HEK293T (cell line): ENCODE measurements at places on chromosomes 6 and 20.

DNA sequence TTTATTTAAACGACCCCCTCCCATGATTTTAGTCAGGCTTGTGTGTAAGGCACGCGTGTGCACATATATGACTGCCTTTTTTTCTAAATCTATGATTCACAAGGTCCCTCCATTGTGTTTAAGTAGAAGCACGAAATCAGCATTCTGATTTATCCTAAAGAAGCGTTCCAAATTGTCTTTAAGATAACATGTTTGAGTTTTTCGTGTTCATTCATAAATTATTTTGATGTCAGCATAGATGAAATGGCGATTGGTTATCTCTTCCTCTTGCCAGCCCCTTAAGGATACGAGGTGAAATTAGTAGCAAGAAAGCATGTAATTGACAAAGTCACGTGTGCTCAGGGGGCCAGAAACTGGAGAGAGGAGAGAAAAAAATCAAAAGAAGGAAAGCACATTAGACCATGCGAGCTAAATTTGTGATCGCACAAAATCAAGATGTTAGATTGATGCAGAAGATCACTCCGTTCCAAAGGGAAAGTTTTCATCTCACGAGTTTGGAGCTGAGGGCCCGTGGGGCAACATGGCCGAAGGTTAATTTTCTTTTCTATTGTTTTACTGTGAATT is at the start of gene LIN28B:
Gene LIN28B, plus strand, starts transcription at position 377 of the 564 bp plus-strand sequence. Its CDS starts 144 bp downstream, at position 521.
- DNase-seq, result peak; percentile 50

DNA sequence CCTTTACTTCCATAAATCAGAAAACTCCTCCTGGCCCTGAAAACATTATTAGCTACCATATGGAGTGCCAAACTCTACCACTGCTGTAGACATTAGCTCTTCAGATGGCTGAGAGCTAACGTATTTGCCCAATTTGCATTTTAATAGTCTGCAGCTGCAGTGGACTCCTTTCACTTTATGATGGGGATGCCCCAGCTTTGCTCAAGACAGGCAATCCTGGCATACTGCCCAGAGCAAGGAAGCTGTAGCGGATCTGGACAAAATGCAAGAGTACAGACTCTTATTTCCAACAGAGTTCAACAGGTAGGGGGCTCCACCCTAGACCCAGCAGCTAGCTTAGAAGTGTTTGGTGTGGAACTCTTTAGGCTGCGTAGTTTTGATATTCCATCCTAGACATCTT is 246.7 kb downstream of the FOXC1 start:
- no peak for DNase-seq

DNA sequence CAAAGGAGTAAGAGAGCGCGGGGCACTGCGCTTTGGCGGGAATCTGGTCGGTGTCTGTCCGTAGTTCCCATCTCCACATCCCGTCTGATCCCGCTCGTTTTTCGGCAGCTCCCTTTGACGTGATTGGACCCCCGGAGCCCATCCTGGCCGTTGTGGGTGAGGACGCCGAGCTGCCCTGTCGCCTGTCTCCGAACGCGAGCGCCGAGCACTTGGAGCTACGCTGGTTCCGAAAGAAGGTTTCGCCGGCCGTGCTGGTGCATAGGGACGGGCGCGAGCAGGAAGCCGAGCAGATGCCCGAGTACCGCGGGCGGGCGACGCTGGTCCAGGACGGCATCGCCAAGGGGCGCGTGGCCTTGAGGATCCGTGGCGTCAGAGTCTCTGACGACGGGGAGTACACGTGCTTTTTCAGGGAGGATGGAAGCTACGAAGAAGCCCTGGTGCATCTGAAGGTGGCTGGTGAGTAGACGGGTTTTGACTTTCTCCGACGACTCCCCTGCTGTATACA is 1.4 kb downstream of the BTN1A1 start:
- DNase-seq, result no peak

- DNase-seq, result peak; percentile 77
These were observed 78.4 kb downstream of the GMPR start for GRCh38 chr6:16316741-16317251.

DNA sequence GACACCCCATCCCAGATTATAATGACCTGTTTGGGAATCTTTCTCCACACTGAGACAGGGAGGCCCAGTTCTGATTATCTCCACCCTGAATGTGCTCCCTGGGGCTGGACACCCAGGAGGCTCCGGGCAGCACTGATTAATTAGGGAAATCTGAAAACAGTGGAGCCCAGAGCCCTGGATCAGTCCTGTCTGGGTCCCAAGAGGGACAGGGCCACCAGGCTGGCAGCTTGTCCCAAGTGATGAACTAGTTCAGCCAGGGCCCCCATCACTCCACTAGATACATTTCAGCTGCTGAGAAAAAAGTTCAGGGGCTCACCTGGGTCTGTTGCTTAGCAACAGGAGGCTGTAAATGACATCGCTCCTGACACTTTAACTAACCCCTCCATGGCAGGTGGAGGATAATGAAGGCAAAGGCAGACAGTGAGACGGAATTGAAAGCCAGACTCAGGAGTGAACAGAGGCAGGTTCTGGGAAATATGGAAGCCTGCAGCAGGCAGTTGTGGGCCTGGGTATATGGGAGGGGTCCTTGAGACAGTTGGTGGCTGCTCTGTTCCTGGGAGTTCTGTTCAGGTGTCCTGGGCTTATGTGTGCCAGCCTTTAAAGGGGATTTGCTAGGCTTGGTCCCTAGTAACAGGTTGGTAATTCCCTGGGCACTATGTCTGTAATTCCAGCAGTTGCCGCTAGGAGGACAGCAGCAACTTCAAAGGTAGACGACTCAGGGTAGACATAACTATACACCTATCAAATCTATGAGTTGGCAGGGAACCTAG is 78.3 kb upstream of the CTNNBL1 start:
- DNase-seq, result peak; percentile 64

DNA sequence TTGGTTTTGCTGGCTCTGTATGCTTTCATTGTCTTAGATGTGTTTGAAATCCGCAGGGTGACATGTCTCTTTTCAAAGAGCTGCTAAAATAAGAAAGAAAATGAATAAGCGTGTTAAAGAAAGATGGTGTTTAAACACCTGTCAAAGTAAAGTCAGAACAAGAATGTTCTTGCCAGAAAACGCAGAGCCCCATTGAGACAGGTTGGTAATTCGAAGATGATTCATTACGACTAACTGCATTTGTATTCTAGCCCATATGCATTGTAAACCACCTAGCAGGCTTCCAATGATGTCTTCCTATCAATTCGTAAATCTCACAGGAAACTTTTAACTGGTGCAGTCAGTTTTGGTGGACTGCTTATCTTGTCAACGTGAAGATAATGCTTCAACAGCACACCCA is 16.8 kb downstream of the PHACTR2 start:
- no peak for DNase-seq

DNA sequence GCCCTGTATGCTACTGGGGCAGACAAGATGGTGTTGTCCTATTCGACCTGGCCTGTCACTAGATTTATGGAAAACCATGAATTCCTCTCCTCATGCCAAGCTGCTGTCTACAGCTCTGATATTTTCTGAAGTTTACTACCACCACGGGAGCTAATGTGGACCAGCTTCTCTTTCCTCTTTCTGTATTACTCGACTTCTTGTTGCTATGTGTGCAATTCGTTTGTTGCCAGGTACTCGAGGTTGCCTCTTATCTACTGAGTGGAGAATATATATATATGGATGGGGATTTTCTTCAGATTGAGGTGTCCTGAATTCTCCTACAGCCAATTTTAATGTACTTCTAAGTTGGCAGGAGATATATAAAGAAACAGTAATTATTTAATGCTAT is 34.7 kb downstream of the MAN1A1 start:
- no peak for DNase-seq

DNA sequence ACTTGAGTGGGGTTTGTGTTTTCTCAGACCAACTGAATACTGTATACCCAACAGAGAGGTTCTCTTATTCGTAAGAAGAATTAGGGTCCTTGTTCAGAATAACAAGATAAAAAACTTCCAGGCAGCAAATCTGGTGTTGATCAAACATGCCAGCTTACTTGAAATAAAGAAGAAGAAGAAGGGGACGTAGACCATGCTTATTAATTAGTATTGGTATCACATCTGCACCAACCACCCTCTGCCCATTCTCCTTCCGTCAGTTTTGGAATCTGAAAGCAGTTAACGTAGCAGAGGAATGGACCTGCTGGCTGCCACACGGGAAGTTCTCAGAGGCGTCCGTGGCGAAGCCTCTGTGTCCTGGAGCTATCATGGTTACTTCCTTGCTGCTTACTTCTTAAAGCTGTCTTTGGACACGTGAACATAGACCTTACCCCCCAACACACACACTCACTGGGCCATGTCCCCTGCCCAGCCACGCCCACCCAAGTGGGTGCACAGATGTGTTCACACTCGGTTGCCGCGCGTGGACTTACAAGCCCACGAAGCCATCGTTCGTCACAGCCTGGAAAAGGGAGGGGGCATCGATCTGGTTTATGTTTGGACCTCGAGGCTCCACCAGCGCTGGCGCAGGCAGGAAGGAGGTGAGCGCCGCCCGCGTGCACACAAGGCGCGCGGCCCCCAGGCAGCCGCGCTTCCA is 4.1 kb upstream of the DLL1 start:
- DNase-seq, result no peak

- DNase-seq, result no peak
These were observed 482.4 kb upstream of the MMS22L start for GRCh38 chr6:97765461-97765860.

- DNase-seq, result no peak
These were observed 31.6 kb upstream of the LAMA4 start for GRCh38 chr6:112286010-112286409.

DNA sequence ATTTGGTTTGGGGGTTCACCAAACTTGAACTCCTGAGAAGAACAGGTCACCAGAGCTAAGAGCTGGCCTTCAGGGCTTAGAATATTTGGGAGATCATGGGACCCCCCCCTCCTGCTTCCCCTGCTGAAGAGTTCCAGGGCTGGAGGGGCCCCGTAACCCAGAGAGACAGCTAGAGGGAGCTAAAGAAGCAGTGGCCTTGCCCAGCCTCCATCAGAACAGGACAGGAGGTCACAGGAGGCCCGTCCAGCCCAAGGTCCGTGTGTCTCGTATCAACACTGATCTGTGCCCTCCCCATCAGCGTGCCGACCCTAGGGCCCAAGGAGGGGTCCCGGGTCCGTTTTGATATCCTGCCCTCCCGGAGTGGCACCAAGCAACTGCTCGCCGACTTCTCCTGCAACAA is 40.6 kb upstream of the TGM6 start:
- no peak for DNase-seq

DNA sequence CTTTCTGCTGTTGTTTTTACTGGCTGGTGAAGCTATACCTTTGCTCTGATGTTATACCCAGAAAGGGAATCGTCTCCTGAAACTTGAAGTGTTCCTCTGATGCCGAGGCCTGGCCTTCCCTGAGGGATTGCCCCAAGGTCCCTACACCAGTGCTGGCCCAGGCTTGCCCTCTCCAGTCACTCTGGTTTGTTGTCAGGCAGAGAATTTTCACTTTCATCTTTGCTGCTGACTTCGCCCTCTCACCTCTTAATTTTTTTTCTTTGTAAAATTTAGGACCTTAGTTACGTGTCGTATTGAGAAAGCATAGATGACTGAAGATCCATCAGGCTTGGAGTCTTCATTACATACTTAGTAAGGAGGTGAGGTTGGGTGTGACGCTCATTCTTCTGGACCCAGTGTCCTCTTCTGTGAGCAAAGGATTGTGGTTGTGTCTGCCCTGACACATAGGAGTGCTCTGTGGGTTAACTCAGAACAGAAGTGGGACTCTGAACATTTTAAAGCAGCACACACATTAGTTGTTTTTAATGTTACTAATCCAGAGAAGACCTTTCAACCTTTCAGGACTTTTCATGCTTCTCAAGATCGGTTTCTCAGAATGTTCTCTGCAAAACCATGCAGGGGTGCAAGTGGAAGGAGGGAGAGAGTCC is 45.4 kb downstream of the TULP4 start:
- no peak for DNase-seq

DNA sequence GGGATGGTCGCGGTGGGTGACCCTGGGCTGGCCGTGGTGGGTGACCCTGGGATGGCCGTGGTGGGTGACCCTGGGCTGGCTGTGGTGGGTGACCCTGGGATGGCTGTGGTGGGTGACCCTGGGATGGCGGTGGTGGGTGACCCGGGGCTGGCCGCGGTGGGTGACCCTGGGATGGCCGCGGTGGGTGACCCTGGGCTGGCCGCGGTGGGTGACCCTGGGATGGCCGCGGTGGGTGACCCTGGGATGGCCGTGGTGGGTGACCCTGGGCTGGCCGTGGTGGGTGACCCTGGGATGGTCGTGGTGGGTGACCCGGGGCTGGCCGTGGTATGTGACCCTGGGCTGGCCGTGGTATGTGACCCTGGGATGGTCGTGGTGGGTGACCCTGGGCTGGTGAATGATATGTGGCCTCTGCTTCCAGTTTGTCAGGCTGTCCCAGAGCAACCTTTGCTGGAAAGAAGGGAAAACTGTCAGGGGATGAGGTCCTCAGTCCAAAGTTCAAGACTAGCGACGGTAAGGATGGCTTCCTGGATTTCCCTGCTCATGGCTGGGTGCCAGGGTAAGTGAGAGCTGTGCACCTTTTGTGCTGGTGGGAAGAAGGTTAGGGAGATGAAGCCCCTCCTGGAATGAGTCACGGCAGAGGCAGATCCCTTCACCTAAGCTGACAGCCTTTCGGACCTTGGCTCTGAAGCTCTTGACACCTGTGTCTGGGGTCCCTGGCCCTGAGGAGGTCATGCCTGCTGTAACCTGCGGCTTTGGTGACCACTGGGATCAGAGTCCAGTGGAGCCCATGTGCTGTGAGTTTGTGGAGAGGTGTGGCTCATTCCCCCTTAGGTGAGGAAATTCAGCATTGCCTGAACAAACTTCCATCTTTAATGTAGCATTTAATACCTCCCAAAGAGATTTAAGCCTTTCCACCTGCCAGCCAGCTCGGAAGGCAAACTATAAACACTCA is 19.1 kb upstream of the PCMTD2 start:
- no peak for DNase-seq
